ENCODE measurements at places on chromosomes 13 and 19. TPM values are rescaled to one million over a fixed set of nuclear protein-coding genes. Genes with fewer than 3 reads are reported as not detected.

GRCh38 chr19:10920288-10920655 is 8.2 kb downstream of the YIPF2 start:
- DNase-seq: no peak

DNA sequence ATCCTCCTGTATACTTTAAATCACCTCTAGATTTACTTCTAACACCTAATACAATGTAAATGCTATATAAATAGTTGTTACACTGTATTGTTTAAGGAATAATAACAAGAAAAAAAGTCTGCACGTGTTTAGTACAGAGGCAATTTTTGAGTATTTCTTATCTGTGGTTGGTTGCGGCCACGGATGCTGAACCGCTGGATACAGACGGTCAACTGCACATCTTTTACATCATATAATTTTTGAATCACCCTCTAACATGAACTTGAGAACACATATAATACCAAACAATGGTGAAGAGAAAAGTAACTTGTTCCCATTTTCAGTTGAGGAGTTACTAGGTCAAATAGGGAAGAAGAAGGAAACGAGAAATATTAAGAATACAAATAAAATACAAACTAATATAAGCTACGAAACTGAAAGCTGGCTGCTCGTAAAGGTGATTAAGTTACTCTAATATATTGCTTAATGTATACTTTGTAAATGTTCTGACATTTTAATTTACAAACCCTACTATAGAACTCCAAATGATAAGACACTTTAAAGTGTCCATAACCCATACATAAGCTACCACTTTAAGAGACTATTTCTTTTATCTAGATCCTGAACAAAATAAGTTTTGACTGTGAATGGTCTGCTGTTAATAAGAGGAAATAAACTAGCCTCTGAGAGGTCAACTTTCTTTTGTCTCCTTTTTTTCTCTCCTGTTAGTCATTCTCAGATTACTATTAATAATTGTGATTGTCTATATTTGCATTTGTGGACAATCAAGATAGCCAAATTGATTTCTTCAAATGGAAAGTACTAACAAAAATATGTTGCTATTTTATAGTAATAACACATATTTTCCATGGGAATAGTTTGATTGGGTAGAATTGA is 457.4 kb downstream of the DIAPH3 start:
- no peak for DNase-seq

GRCh38 chr19:16788479-16788878 is 40.7 kb upstream of the SIN3B start:
- DNase-seq: no peak

DNA sequence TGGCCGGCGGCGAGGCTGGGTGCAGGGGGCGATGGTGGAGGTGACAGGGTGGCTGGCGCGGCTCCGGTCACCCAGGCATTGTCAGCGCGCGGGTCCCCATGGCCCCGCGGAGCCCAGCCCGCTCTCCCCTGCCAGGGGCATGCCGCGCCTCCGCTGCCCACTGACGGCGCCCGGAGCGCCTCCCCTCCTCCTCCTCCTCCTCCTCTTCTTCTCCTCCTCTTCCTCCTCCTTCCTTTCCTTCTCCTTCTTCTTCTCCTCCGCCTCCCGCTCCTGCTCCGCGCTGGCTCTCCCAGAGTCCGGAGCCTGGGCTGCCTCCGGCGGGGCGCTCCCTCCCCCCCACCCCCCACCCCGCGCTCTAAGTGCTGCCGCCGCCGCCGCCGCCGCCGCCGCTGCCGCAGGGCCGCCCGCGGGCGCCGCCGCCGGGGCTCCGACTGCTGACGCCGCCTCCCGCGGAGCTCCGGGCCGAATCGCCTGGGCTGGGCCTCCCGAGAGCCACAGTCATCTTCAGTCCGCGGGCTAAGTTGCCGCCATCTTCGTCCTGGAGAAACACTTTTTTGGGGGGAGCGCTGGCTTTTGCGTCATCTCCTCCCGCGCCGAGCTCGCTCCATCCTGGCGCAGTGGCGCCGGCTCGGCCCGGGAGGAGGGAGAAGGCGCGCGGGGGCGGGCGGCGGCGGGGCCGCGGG is 348.3 kb downstream of the LIG4 start:
- no peak for DNase-seq

DNA sequence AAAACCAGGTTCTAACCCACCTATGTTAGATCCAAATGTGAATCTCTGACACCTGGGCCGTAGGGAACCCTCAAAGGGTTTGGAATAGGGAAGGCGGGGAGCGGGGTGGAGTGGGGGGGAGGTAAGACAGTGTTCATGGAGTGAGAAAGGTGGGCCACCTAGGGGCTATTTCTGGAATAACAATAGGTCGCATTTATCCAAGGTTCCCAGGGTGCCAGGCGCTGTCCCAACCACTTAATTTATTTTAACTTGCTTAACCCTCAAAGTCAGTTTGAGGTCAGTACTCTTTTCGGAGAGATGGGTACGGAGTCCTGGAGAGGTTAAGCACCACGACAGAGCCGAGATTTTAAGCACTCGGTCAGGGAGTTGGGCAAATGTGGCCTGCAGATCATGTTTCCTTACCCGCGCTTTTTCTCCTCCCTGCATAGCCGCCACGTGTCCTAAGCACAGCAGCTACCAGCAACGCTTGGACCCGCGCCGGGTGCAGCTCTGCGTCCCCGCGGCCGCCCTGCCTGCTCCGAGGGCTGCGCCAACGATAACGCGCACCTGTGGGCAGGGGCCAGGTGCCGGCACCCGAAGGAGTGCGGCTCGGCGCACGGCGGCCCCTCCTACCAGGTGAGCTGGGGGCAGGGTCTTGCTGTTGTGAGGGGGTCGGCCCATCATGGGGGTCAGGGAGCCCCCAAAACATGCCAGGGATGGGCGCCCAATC is 25.0 kb upstream of the FXYD3 start:
- DNase-seq: no peak

DNA sequence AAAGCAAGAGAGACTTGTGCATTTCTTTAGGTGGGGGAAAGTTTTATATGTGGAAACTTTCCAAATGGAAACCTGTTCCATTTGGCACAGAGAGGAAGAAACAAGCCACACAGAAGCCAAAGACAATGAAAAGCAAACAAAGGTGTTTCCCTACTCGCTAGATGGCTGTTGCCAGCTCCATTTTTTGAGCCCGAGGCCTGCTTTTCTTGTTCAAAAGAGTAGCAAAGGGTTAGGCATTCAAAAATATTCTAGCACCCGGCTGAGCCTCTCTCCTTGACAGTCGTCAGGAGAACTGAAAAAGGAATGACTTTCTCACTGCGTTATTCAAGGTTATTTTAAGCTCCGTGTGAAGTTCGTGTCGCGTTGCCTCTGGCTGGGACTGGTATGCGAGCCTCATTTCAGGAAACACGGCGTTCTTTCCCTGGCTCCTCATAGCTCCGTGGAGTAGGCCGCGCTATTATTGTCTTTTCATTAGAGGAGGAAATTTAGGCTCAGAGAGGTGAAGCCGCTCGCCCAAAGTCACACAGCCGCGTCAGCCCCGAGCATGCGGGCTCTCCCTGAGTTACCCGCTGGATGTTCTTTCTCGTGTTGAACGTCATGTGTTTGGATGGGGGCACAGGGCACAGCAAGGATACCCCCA is 7.6 kb downstream of the TRPM4 start:
- no peak for DNase-seq

DNA sequence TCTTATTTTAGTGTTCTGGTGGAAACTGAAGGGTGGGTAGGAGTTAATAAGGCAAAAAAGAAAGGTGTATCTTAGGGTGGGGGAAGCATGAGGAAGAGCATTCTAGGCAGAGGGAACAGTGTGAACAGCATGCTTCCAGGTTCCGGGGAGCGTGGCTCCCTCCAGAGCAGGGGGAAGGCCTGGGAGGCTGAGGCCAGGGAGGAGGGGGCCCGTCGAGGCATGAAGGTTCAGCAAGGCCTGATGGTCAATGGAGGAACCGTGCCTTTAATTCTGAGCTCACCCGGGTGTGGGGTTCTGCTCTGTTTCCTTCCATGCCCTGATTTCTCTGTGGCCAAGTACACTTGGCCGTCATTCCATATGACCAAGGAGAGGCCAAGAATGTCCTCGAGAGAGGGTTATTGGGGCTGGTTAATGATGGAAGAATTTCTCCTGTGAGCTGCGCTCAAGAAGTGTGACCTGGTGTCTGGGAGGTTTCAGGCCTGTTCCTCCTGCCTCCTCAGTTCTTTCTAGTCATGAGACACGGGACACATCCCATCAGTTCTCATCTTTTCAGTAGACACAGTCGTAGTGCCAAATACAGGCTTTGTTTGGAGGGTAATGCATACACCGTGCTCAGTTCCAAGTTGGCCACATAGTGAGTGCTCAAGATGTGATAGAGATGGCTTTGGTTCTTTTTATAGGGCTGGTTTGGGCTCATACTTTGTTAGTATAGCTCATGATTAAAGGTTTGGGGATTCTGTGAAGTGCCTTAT is 73.6 kb downstream of the SIPA1L3 start:
- DNase-seq: no peak

DNA sequence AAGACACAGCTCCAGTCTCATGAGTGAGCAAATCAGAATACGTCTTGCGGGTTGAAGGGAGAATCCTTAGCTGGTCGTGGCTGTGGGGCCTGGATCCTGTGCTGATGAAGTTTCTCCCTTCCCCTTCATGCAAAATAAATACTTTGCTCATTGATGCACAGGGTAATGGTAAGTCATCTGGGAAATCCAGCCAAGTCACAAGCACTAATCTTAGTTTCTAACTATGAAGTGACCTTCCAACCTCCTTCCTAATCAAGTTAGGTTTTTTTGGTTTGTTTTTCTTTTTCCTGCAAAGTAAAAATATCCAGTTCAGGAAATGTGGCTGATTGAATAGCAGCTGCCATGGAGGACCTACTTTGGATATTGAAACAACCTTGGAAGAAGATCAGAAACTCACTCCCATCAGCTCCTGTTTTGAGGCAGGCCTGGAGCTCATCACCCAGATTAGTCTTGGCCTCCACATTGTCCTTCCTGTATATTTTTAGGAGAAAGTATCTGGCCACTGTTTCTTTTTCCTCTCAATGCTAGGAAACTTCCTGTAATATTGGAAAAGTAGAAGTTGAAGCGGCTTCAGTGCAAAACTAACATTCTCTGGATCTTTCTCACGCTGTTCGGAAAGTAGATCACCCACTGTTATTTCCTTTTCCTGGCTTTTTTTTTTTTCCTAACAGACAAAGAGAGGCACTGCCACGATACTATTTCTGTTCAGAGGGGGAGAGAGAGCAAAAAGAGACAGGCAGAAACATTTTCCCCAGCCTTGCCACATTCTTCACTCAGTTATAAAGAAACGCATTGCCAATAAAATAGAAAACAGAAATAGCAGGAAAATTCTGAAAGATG is 12.3 kb upstream of the ARL11 start:
- DNase-seq: no peak

- no peak for DNase-seq
These were observed 54.8 kb downstream of the DGKH start for GRCh38 chr13:42102961-42103865.

GRCh38 chr13:43865892-43866291 is 13.6 kb downstream of the CCDC122 start:
- no peak for DNase-seq

DNA sequence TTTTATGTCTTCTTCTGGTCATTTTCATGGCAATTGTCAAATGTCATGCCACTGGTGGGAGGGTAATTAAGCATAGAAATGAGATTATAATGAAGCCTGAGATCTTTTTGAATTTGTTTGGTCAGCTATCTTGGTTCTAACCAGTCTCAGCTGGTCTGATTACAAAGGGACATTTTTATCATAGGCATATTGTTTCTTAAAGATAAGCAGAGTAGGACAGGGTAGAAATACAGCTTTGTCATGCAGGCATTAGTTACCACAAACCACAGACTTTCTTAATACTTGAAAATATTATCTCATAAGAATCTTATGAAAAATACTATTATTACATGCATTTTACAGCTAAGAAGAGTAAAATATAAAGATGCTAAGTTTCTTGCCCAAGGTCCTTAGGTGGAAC is 1761.5 kb downstream of the PCDH9 start:
- no peak for DNase-seq

- DNase-seq: no peak
These were observed 1387.8 kb upstream of the ATXN8OS start for GRCh38 chr13:68719815-68720214.

DNA sequence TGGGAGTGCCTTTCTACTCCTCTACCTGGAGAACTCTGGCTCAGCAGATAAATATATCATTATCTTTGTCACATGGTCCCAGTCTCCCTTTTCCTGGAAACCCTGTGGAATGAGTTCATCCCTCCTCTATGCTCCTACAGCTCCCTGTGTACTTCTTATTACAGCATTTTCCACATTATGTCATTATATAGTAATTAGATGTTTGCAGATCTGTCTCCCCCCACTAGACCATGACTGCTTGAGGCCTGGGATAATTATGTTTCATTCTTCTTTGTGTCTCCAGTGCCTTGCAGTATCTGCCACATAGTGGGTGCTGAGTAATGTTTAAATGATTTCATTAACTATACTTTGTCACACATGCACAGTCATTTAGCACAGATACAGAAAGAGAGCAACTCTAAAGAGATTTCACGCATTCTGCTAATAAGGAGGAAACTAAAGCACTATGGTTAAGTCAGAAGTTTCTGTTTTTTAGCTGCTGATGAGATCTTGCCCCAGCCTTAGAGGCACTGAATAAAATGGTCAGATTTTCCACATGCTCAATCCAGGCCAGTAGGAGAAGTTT is 66.1 kb upstream of the DIAPH3 start:
- no peak for DNase-seq

- DNase-seq: no peak
These were observed 5.9 kb downstream of the MTMR6 start for GRCh38 chr13:25281193-25281934.

DNA sequence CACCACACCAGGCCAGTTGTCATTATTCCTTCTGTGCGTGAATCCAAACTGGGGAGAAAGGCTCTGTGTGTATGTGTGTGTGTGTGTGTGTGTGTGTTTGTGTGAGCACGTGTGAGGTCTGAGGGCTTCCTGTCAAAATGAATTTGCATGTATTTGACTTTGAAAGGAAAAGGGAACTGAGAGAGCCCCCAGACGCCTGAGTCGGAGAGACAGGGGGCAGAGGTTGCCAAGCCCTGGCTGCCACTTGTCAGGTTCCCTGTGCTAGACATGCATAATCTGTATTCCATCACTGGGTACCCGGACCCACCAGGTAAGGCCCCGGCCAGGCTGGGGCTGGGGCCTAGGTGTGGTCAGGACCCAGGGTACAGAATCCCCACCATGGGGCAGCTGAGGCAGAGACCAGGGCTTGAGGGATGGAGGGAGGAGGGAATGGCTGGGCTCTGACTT is at the start of gene CLEC17A:
CLEC17A (plus strand) TSS at position 191 of the 447 bp plus-strand sequence; CDS start at position 268, 77 bp downstream.
- no peak for DNase-seq

Gene TINCR
- 9.0 TPM for total RNA-seq

Gene ZNF554
- 8.1 TPM for total RNA-seq

Gene AZU1
- total RNA-seq: 0.41 TPM

Gene GPR12
- total RNA-seq: 0.14 TPM

Gene TNNI3
- total RNA-seq: 2.1 TPM

Gene CRLF1
- total RNA-seq: 7.8 TPM

Gene MBD3L2
- not detected for total RNA-seq
